ENCODE measurements at places on chromosomes 11 and 22. TPM values are rescaled to one million over a fixed set of nuclear protein-coding genes. Genes with fewer than 3 reads are reported as not detected.

APOL4 gene
- total RNA-seq: 2.9 TPM

DNA sequence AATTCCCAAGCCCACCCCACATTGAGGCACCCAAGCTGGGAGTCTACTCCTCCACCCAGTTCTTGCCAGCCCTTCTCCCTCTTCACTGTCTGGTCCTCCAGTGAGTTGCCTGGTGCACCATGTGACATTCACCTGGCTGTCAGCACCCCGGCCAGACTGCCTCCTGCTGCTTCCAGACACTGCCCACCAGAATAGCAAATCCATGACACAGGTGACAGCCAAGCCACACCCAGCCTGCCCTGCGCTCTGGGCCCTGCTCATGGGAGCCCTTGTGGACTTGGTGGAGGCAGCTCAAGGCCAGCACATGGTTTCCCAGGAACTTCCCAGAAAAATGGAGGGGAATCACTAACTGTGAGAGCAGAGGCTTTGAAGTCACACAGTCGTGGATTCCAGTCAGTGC, 96.3 kb upstream of the CSNK2A3 start:
- no peaks in the 10 kb centered on the region for H3K36me3 ChIP-seq
- H3K4me3 ChIP-seq: no peak overlapping the region
- H3K27me3 ChIP-seq: peaks cover 10% of the 10 kb centered on the region
- DNase-seq: peak; percentile 25
- H3K4me1 ChIP-seq: peaks cover 13% of the 10 kb centered on the region

MEI1 gene
- total RNA-seq: 0.36 TPM

TNNT3 gene
- not detected for total RNA-seq

SCGB1C1 gene
- total RNA-seq: not detected

NNMT gene
- total RNA-seq: 1,196 TPM

- no peaks in the 10 kb centered on the region for H3K36me3 ChIP-seq
- no peak overlapping the region for H3K4me3 ChIP-seq
- H3K27ac ChIP-seq: no peak overlapping the region
- DNase-seq: no peak
- no peaks in the 10 kb centered on the region for H3K27me3 ChIP-seq
- H3K4me1 ChIP-seq: peaks cover 13% of the 10 kb centered on the region
These were observed 46.7 kb downstream of the RPUSD4 start for GRCh38 chr11:126164781-126165180.

TEX54 gene
- not detected for total RNA-seq

DLG2 gene
- total RNA-seq: 3.3 TPM

DNA sequence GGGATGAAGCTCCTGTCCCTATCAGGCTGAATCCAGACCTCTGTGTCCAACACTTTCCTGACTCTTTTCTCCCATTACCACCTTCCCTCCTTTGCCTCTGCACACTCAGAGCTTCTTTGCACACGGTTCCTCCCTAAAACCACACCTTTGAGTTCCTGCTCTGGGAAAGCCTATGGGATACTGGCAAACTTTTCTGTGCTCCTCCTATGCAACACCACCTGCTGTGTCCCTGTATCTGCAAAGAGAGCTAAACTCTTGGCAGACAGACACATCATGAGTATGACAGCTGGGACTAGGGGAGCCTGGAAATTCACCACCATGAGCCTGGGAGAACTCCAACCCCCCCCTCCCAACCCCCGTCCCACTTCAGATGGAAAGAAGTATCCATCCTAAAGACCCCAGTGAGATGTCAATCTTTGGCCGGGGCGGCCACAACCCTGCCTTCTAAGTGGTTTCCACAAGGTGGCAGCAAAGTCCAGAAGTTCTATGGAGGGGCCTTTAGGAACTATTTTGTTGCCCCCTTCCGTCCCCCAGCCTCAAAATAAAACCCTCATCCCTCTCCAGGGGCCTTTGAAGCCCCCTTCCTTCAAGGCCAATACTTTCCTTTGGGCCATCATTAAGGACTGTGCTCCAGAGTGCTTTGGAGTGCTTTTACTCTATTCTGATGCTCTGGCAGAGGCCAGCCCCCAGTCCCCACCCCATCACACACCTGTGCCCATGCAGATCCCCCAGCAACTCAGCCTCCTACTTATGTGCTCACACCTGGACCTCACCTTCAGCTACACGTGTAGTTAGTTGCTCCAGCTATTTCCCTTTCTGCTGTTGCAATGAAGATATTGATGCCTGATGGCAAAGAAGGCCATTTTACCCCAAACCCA, 19.4 kb downstream of the HTR3A start:
- DNase-seq: no peak
- H3K27ac ChIP-seq: no peak overlapping the region
- no peaks in the 10 kb centered on the region for H3K27me3 ChIP-seq
- H3K4me1 ChIP-seq: no peaks in the 10 kb centered on the region
- H3K4me3 ChIP-seq: no peak overlapping the region
- H3K36me3 ChIP-seq: no peaks in the 10 kb centered on the region

GRM5 gene
- total RNA-seq: not detected

TSPAN18 gene
- 5.8 TPM for total RNA-seq

GRCh38 chr11:17786824-17787525, 52.4 kb downstream of the KCNC1 start:
- H3K27me3 ChIP-seq: no peaks in the 10 kb centered on the region
- no peaks in the 10 kb centered on the region for H3K36me3 ChIP-seq
- peak overlapping the region; percentile 87 for H3K27ac ChIP-seq
- peaks cover 12% of the 10 kb centered on the region for H3K4me1 ChIP-seq
- H3K4me3 ChIP-seq: peak overlapping the region; percentile 23

DNA sequence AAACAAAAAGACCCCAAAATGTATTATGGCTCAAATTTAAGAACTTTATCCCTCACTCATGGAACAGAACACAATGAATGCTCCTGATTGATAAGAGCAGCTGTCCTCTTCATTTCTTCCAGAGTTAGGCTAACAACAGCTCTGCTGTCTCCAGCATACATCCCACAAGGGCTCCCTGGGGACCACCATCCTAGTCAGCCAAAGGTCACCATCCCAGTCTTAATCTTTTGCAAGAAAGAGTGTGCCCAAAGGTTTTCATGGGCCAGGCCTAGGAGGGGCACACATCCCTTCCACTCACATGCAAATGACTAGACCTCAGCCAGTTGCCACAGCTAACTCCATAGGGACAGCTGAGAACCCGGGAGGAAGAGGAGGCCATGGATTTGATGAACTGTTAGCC, 555.3 kb downstream of the BUD13 start:
- no peaks in the 10 kb centered on the region for H3K36me3 ChIP-seq
- no peak overlapping the region for H3K4me3 ChIP-seq
- H3K4me1 ChIP-seq: no peaks in the 10 kb centered on the region

CRYBA4 gene
- not detected for total RNA-seq

GRCh38 chr22:25057013-25057881, 104.7 kb downstream of the KIAA1671 start:
- H3K27me3 ChIP-seq: no peaks in the 10 kb centered on the region
- H3K4me1 ChIP-seq: peaks cover 9% of the 10 kb centered on the region
- H3K36me3 ChIP-seq: no peaks in the 10 kb centered on the region
- H3K4me3 ChIP-seq: no peak overlapping the region
- peak; percentile 89 for DNase-seq

DNA sequence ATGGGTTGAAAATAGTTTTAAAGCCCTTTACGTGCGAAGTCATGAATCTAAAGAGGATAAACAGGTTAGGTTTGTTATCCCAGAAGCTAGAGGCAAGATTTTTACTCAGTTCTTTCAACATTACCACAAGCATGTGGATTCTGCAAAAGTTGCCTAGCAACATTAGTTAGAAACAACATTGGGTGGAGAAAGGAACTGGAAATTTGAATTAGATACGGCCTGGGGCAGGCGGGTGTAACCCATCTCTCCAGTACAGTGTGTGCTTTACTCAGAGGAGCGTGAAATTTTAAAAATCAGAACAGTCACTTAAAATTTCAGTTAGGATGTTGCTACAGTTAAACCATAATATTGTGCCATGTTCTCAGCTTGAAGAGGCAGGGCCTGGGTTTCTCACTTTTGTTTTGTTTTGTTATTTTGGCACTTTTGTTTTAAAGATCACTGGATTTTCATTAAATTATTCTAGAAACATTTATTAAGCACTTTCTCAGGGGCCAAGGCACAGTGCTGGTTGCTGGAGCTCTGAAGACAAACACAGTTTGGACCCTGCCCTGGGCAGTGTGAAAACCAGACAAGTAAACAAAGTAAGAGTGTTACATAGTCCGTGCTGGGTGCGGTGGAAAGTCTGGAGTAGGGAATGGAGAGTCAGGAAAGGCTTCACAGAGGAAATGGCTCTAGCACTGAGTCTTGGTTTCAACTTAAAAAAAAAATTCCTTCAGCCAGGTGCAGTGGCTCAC, 4.4 kb upstream of the WEE1 start:
- peaks cover 46% of the 10 kb centered on the region for H3K4me1 ChIP-seq
- no peaks in the 10 kb centered on the region for H3K36me3 ChIP-seq
- peak; percentile 90 for DNase-seq
- peak overlapping the region; percentile 97 for H3K27ac ChIP-seq
- peak overlapping the region; percentile 30 for H3K4me3 ChIP-seq

DNA sequence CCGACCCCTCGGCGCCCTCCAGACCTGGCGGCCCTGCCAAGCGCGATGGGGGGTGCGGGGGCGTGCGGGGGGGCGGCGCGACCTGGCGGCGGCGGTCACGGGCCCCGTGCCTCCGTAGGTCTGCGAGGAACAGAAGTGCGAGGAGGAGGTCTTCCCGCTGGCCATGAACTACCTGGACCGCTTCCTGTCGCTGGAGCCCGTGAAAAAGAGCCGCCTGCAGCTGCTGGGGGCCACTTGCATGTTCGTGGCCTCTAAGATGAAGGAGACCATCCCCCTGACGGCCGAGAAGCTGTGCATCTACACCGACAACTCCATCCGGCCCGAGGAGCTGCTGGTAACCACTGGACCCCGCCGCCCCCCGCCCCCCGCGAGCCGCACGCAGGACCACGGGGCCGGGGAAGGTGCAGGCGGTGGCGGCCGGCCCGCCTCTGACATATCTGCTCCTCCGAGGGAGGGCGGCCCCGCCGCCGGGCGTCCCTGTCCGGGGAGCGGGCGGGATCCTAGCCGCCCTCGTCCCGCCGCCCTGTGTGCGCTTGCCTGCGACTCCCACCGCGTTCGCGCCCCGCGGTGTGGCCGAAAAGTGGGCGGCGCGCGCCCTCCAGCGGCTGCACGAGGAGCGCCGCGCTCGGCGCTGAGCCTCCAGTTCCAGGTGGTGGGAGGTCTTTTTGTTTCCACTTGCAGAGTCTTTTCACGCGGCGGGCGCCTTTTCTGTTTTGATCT, 2.1 kb downstream of the CCND1 start:
- H3K4me3 ChIP-seq: peak overlapping the region; percentile 91
- H3K27ac ChIP-seq: peak overlapping the region; percentile 93
- peaks cover 41% of the 10 kb centered on the region for H3K4me1 ChIP-seq
- no peaks in the 10 kb centered on the region for H3K27me3 ChIP-seq
- peak; percentile 98 for DNase-seq

DNA sequence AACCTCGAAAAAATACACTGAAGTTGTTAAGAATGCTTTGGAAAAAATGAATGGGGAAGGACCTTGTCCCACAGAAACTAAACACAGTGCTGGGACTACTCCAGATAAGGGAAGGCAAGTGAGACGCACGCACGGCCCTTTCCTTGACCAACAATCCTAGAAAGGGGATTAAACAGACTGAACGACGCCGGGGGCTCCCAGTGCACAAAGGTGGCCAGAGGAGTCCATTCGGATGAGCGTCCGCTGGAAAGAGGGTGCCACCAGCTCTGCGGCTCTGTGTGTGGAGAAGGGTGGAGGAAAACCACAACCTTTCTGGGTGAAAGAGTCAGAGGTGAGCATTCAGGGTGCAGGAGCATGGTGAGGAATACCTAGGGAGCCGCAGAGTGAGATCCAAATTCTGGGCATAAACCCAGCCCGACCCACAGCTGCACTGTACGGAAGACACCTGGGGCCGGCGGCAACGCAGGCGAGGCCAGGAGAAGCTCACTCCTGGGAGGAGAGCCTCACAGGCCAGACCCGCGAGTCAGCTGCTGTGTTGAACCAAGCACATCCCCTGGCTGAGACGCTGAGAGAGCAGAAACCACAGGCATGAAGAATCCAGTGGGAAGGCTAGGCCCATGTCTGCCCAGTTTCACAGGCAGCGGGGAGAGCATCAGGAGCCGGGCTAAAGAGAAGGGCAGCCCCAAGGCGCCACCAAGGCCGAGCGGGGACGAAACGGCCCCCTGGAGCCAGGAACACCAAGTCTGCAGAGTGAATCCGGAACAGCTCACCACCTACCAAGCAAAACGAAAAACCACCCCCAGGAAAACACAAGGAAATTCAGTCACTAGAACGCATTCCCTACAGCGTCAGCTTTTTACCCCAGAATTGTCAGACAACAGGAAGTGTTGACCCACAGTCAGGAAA, 177.1 kb downstream of the BRD1 start:
- H3K27me3 ChIP-seq: no peaks in the 10 kb centered on the region
- DNase-seq: no peak
- H3K36me3 ChIP-seq: no peaks in the 10 kb centered on the region
- no peak overlapping the region for H3K4me3 ChIP-seq
- H3K4me1 ChIP-seq: no peaks in the 10 kb centered on the region

All from osteoblast (primary cell).